ENCODE measurements at places on chromosomes 1 and 21.

GRCh38 chr1:62530516-62531154 lies 66.7 kb upstream of the ANGPTL3 start:
- DNase-seq: peak; percentile 21

GRCh38 chr1:241265428-241265827 lies 91.6 kb downstream of the RGS7 start:
- no peak for DNase-seq

DNA sequence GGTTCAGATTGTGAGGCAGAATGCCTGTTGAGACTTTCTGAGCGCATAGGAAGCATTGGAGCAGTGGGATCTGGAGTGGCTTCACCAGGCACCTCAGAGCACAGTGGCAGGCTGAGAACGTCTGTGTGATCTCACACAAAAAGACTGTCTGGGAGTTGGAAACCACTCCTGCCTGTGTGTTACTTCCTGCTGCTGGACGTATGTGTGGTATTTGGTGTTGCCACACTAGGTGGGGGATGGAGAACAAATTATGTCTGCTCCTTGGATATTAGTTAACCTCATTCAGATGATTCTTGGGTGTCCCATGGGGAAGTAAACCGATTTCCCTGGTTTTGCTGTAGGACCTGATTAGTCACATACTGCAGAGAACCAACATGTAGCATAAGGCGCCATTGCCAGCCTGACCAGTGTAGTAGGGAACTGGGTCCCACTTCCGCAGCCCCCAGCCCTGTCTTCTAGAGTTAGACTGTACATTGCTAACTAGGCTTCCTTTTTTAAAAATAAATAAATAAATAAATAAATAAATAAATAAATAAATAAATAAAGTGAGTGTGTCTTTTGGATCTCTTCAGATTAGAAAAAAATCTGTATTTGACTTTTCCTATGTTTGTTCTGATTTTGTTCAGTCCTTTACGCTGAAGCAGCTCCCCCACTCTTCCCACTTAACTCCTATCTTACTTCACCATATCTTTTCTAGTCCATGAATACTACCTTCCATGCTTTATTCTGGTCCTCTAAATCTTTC lies 26.9 kb downstream of the UCK2 start:
- DNase-seq: peak; percentile 41

DNA sequence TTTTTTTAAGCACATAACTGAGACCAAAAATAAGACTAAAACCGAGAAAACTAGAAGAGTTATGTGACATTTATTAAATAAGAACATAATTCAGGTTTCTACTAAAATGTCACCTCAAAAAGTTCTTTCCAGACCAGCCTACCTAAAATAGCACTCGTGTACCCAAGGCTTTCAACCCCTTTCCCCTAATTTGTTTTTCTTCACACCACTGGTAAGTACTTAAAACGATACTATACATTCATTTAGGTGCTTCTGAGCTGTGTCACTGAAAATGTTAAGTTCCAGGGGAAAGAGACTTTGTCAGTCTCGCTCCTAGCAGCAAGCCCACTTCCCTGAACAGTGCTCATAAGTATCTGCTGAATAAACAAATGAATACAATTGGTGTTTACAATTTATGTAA lies 6.8 kb downstream of the RRAGC start:
- DNase-seq: no peak

DNA sequence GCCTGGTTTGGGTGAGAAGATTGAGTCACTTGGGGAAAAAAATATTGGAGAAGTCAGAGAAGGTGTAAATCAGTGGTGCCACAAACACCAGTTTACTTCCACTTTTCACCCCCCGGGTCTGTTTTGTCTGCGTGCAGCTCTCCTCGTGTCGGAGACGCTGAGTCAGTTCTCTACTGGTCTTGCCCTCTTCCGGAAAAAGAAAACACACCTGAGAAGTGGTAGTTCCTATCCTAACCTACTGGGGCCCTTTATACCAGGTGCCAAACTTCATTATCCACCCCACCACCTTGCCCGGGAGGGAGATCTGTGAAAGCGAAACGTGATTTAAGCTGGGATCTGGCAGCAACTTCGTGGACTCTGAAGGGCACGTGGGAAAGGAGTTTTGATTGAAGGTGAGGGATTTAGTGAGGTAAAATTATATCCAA lies 855 bp upstream of the IVNS1ABP start:
- DNase-seq: no peak

Measured in Caki2 (cell line).